Activated T-helper 17 cell treated with anti-CD3 and anti-CD28 coated beads, Interleukin-2, amount 50 U/mL, for 72 hours (primary cell): ENCODE measurements at places on chromosomes 7 and 10. TPM values are rescaled to one million over a fixed set of nuclear protein-coding genes. Genes with fewer than 3 reads are reported as not detected.

- ATAC-seq = no peak
Measured at GRCh38 chr7:148967032-148967372, 61.3 kb downstream of the PDIA4 start.

DNA sequence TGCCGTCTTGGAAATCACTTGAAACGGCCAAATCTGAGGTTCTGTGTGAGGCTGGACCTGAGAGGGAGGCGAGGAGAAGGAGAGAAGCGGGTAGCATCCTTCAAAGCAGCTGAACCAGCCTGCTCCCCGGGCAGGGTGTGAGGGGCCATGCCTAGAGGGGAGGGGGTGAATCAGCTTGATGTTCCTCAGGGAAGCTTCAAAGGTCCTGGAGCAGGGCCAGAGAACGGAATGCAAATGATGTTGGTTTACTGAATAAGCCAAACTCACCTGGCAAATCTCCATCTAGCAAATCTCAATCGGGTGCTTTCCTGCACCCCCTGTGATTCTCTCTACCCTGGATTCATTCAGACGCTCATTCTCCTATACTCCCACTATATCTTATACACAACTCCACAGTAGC lies 226.9 kb downstream of the WDR11 start:
- no peak for ATAC-seq

DNA sequence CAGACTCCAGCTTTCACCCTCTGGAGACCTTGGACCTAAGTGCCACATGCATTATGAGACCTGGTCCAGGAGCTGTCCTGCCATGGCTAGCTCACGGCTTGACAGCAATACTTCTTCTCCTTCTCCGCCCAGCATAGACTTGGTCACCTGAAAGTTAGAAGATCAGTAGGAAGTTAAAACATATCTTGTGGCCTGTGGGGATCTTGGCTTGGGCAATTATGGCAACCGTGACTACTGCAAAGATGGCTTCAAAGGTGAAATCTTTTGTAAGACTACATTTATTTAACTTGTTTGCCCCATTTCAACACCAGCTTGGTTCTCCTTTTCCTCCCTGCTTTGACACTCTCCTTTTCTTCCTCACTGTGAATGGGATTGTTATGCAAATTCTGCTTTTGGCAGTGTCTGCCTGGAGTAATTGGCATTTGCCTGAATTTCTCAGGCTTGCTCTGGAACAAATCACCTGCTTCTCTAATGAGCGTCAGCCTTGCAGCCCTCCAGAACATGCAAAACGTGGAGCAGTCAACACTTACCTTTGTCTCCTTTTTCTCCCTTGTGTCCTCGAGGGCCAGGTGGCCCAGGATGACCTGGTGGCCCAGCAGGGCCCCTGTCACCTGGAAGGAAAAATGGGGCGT lies 53.4 kb downstream of the COL17A1 start:
- no peak for ATAC-seq

- no peak for ATAC-seq
Measured at GRCh38 chr10:37839243-37839642, 18.2 kb downstream of the ZNF248 start.

GRCh38 chr7:100142461-100142860 lies 6.3 kb upstream of the LAMTOR4 start:
- ATAC-seq = no peak

Gene CYP3A4
- not detected for total RNA-seq

DNA sequence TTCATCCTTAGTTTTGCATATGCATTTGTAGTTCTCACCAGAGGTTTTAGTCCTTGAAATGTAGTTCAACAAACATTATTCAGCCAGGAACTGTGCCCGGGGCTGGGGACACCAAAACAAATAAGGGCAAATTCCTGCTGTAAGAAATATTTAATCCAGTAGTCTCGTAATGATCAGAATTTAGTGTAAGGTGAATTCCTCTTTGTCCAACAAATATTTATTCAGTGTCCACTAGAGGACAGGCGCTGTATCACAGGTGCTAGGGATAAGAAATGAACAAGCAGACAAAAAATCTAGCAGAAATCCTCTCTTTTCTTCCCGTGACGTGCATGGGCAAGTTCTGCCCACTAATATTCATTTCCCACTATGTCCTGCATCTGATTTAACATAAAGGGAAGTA lies 17.6 kb downstream of the LGI1 start:
- no peak for ATAC-seq

Gene SMKR1
- 1.9 TPM for total RNA-seq

DNA sequence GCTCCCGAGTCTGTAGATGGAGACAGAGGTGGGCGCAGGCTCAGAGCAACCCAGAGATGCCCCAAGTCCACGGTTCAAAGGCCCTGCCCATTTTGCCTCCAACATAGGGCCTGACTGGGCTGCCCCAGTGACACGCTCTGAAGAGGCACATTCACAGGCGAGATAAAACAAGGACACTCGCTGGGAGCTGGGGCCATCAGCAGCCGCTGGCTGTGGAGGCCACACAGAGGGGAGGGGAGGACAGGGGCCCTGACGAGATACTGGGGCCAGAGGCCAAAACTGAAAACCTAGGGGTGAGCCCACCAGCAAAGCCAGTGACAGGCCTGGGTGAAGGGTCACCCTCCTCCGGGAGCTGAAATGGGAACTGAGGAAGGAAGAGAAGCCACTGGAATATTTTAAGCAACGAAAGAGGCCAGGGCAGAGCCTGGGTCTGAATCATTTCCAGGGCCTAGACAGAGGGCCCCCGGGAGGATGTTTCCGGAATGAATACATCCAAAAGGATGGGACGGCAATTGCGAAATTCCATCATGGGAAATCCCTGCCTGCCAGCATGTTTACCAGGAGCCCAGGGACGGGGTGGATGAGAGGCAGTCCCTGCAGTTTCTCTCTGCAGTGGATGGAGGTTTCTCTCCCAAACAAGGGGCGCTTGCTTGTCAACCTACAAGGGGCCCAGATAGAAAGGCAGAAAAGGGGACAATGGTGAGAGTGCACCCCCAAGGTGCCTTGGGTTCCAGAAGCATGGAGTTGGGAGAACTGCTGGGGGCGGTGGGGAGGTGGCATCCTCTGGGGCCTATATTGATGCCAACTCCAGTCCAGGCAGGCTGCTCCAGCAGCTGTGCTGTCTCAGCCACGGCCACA lies 29.0 kb upstream of the HSPA12A start:
- no peak for ATAC-seq

GRCh38 chr10:44948642-44949041 lies 11.0 kb upstream of the RASSF4 start:
- ATAC-seq = no peak

DNA sequence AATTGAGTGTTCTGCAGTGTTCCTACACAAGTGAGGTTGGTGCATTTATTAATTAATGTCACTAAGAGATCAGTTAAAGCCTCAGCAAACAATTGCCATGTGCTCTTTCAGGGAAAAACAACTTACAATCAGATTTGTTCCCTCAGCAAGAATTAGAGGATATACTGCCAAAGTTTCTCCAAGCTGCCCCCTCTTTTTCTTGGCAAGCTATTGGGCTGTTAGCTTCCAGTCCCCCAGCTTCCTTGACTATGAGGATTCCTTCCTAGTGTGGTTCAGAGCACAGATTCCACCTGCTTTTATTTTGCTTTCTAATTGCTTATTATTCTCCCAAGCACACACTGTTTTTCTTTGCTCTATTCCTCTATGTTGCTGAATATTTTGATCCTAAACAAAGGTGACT lies 112.7 kb downstream of the RBM20 start:
- ATAC-seq = no peak

- ATAC-seq = no peak
Measured at GRCh38 chr7:96182424-96183158, 139.3 kb downstream of the SLC25A13 start.

Gene WEE2
- total RNA-seq = not detected

GRCh38 chr7:136869001-136869961 lies 829 bp downstream of the CHRM2 start:
- no peak for ATAC-seq

Gene ODAD2
- total RNA-seq = not detected
